ENCODE measurements at places on chromosomes 16 and 17.

DNA sequence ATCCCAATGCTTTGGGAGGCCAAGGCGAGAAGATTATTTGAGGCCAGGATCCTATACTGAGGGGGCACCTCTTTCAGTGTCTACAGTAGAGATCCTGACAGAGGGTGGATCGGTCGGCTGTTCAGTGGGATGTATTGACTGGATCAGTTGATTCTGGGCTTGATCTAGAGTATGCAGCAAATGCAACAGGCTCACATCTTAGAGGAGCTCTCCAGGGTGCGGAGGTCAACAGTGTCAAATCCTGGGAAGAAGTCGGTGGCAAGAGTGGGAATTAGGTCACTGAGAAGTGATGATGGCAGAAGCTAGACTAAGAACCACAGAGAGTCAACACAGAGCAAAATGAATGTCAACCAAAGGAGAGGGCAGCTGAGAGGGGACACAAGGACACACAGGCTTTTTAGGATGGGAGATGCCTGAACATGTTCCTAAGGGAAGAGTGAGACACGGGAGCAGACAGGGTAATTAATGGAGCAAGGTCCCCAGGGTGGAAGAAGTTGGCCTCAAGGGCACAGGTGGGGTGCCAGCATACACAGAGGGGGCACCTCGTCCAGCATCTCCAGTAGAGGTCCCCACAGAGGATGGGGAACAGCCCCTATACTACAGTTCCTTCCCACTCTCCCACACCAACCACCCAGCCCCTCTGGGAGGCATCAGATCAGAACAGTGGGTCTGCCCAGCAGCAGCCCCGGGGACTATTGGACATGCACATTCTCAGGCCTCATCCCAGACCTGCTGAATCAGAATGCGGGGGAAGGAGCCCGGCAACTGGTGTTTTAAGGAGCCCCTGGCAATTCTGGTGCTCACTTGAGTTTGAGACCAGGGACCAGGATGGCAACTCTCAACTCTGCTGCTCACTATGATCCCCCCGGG lies 10.0 kb upstream of the CYTH1 start:
- DNase-seq = no peak

- no peak for DNase-seq
Measured at GRCh38 chr17:13727441-13728171, 125.9 kb upstream of the HS3ST3A1 start.

DNA sequence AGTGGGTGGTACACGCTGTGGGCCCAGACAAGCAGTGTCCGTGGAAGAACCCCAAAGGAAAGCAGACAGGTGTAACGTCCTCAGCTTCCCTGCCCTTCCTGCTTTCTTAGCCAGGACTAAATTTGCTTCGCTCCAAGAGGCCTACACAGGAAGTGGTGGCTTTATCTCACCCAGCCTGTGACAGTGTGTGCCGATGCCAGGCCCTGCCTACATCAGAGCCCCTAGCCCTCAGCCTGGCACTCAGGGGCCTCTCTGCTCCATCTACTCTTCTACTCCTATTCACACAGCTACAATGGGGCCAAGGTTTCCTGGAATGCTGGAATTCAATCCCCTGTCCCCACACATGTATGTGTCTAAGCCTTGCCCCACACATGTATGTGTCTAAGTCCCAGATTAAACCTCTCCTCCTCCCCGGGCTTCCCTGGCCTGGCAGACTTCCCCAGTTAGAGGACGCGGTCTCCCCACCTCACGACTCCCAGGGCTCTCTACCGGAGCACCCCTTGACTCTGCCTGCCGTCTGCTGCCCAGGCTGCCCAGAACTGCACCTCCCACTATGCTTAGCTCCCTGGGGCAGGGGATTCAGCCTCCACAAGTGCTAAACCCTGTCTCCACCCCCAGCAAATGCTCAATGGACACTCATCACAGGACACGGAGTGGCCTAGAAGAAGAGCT lies 8.2 kb downstream of the PGAP3 start:
- DNase-seq = no peak

DNA sequence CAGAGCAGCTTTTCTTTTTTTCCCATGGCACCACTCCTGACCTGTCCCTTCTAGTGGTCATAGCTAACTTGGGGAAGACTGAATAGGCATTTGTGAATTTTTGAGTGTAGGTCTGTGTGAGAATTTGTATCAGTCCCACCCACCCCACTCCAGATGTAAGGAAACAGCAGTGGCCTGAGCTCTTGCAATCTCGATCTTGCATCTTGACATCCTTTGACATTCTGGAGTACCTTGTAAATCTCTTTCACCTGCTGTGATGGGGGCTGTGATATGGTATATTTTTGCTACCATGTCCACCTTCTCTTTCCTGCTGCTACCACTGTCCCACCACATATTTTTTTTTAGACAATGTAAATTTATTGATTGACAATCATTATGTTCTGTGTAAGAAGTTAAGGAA lies 289.3 kb downstream of the MAP2K6 start:
- DNase-seq = no peak

DNA sequence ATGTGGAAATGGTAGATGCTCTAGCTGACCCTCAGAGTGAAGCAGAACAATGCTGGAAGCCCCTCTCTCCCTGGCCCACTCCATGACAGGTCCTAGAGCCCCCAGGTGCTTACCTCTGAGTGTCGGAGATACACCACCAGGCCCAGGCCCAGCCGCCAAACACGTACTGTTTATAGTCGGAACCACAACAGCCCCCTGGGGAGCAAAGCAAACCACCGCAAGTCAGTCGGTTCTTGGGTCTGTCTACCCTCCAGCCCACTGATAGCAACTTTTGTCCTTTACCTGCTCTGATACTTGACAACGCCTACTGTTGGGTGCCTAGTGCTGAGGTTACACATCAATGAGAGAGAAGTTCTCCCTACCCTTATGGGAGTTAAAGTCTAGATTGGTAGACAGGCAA lies 8.7 kb downstream of the FLOT2 start:
- no peak for DNase-seq

DNA sequence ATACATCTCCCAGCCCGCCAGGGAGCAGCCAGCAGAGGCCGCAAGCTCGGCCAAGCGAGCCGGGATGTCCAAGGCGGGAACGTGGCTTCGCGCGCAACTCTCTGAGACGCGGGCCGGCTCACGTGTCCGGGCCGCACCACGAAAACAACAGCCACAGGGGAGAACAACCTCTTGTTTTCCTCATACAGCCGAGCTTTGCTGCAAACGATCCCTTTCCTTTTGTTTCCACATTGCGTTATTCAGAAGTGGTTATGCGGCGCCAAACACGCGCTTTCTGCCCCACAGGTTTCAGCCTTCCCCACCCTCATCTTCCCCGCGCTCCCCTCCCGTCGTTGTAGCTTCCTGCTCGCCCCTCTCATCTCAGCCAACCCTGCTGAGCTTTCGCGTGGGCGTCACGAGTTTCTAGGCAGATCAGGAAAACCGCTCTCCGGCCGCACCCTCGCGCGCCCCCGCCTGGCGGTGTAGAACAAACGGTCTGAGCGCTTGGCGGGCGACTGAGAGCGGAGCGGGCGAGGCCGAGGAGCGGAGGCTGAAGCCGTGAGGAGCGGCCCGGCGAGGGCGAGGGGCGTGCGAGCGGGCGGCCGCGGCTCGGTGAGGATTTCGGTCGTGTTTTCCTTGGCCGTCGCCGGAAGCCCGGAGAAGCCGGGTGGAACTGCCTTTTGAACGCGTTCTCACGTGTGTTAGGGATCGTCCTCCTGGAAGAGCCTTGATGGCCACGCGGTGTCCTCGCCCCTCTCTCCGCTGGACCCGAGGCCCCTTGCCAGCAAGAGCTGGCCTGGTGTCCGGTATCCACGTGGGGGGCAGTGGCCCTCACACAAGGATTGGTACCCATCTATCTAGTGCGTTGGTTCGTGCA lies 6.6 kb upstream of the SMARCD2 start:
- peak; percentile 75 for DNase-seq

DNA sequence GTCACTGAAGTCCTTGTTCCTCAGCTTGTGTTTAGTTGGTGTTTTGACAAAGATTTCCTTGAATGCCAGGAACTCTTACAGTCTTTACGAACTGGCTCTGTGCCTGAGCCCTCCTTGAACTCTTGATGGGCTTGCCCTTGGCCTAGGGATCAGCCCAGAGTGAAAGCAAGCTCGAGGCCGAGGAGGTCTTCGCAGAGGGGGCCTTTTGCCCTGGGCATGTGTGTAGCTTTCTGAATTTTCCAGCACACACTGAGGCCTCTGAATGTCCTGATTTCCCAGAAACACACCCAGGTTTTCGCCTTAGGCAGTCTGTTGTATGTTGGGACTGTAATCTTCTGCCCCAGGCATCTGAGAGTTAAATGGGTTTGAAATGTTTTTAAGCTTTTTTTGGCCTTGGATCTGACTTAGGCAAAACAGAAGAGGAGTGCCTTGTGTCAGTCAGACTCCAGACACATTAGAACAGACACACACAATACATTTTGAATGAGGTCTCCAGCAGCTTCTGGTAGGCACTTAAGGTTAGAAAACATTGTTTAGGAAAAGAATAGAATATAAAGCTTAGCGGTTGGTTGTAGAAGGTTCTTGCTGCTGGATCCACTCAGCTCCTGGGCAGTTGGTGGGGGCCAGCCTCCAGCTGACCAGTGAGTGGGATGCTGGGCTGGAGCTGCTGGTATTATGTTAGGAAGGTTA lies 17.1 kb downstream of the FOXK2 start:
- DNase-seq = no peak

DNA sequence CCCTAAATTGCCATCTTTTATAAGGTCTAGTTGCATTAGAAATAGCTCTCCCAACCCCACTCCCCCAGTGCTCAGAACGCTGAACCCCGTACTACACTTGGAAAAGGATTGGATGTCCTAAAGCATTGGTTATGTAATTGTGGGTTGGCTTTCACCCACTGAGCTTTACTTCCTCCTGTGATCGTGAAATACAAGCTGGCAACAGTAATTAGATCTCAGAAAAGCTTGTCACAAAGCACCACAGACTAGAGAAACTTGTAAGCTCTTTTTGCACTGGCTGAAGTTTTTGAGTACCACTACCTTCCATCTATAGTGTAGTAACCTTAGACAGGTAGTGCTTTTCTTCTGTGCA lies 54.4 kb downstream of the SIAH1 start:
- DNase-seq = no peak

DNA sequence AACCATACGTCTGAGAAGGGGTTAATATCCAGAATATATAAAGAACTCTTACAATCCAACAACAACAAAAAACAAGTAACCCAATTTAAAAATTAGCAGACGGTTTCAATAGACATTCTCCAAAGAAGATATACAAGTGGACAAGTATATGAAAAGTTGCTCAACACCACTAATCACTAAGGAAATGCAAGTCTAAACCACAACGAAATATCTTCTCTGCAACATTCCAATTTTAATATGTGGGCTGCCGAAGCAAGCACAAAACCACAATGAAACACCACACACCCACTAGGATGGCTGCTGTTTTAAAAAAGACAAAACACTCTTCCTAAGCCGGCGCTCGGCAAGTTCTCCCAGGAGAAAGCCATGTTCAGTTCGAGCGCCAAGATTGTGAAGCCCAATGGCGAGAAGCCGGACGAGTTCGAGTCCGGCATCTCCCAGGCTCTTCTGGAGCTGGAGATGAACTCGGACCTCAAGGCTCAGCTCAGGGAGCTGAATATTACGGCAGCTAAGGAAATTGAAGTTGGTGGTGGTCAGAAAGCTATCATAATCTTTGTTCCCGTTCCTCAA lies 5.9 kb upstream of the SLC13A2 start:
- no peak for DNase-seq

GRCh38 chr17:66548158-66548557 lies 245.7 kb downstream of the PRKCA start:
- no peak for DNase-seq

DNA sequence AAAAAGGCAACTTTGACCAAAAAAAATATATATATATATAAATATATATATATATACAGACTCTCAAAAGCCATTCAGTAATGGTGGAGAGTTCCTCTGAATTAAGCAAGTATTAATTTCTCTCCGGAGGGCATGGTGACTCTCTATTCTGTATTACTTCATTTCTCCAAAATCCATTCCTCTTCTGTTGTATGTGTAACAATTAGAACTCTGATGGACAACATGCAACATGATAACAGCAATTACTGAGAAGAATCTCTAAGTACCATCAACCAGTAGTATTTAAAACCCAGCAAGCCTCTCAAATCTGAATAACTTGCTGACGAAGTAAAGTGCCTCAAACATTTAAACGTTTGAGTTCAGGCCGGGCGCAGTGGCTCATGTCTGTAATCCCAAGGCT lies 2.3 kb downstream of the GRB2 start:
- no peak for DNase-seq

DNA sequence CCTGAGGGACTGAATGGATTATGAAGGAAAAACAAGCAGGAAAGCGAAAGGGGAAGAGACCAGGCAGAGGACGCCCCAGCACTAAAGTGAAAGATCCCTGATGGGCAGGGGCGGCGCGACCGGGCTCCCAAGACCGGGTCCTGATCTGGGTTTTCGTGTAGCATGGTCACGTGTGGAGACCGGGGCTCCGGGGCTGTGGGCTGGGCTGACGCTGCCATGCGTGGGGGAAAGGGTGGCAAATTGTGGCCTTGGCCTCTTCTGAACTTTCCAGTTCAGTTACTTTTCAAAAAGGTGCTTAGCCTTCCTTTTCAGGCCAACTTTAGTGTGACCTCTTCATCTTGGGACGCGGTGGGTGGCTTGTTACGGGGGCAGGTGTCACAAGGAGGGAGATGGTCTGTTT lies 57.5 kb downstream of the METRNL start:
- no peak for DNase-seq

DNA sequence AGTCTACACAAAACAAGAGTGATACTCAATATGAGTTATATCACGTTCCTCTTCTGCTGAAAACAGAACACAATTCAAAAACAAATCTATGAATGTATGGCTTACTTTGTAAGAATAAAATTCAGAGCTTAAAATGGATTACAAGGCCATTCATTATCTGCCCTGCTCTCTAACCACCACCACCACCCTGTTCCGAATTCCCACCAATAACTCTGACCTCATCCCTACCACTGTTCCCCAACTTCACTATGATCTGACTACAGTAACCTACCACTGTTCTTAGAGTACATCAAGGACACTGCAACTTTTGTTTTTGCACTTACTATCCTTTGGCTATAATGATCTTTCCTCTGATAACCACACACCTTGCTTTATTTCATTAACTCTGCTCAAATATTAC lies 21.3 kb downstream of the FBXL20 start:
- DNase-seq = no peak

- DNase-seq = no peak
Measured at GRCh38 chr16:77805398-77805797, 17.0 kb downstream of the VAT1L start.

DNA sequence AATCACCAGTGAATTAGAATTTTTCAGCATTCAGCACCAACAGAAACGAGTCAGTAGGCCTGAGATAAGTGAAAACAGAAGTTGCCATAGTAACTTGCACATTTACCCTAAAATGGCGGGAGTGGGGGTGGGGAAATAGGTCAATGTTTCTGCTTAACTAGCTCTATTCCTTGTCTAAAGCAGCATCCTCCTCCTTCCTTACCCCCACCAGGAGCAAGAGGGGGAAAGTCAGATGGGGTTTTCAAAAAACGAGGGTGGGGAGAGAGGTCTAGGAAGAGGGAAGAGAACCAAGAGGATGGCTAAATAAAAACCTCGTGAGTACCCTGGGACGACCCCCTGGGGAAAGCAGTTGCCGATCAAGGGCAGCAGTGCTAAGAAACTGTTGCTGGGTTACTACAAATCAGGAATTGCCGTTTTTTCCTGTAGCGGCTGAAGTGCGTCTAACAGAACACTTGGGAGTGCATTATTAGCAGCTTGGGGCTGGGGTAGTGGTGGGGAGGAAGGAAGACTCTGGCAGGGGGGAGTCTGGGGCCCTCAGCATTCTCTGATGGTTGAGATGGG lies 34.4 kb upstream of the MNT start:
- no peak for DNase-seq

- DNase-seq = no peak
Measured at GRCh38 chr16:48361012-48361411, 24.2 kb downstream of the SIAH1 start.

- no peak for DNase-seq
Measured at GRCh38 chr16:81385031-81385756, 59.4 kb upstream of the CMIP start.

All from right renal pelvis (tissue), 4 donors.